ENCODE measurements at places on chromosomes 13 and 19.

- no peak for DNase-seq
These were observed 1.7 kb downstream of the B9D2 start for GRCh38 chr19:41362143-41362847.

DNA sequence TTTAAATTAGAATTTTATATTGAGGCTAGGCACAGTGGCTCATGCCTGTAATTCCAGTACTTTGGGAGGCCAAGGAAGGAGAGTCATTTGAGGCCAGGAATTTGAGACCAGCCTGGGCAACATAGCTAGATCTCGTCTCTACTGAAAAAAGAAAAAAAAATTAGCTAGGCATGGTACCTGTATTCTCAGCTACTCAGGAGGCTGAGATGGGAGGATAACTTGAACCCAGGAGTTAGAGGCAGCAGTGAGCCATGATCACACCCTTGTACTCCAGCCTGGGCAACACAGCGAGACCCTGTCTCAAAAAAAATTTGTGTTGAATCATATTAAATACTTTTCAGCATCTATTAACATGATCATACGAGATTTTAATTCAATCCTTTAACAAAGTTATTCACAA is 4.9 kb downstream of the PMIS2 start:
- DNase-seq = no peak

GRCh38 chr19:44308011-44308410 is 3.2 kb upstream of the ZNF235 start:
- no peak for DNase-seq

DNA sequence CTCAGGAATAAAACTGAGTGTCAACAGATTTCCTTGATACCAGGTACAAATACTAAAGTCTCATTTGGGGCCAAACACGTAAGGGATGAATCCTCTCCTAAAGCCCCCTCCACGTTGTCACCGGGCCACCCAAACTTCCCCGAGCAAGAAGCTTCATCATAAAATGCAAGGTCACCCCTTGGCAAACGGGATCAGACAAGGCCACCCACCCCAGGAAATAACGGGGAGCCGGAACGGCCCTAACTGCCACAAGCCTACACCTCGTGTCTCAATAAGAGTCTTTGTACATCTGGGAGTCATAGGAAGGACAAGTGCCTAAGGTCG is 717 bp downstream of the EEF2 start:
- DNase-seq = no peak

GRCh38 chr13:37385248-37385647 is 213.3 kb downstream of the POSTN start:
- no peak for DNase-seq

DNA sequence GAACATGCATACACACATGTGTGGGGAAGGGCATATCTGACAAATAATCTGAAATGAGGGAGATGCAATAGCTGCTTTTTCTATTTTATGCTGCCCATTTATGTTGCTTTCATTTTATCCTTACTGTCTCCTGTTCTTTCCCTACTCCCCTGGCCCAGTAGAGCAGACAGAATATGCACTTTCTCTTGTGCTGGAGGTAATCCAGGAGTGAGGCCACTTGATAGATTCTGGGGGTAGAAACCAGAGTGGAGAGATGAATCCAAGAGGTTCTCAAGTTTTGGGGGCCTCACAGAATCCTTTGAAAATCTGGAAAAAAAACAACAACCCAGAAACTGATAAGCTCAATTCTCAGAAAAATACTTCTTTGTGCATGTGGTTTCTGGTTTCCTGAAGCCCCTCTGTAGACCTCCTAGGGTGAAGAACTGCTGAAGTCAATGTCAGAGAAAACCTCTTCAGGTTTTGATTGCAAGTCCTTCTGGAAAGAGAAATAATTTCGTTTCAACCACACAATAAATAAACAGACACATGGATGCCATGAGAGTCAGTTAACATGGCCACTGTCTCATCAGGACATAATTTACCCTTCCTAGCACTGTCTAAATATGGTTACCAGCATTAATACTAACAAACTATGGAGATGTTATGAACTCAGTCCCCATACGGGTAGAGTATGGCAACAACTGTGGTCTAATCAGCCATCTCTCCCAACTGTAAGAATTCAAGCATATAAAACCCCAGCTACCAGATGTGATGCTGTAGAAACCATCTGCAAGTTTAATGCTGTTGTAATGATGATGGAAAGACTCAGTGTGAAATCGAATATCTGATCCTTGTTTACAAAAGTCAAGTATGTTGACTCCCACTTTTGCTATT is 355.6 kb downstream of the SLC7A1 start:
- no peak for DNase-seq

DNA sequence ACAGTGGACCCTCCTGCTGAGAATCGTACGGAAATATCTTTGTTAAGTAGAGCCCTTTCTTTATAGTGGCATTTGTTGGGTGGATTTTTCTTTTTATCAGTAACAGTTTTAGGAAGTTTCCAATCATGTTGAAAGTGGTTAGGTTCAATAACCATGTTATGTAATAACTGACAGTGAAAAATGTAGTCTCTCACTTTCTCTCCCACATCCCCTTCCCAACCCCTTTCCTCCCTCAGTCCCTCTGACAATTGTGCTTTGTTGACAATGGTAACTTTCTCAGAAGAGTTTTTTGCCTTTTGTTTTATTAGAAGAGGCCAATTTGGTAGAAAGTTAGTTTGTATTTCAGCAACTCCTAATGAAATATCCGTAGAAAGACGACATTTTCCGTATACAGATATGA is 77.8 kb upstream of the SLAIN1 start:
- no peak for DNase-seq

GRCh38 chr13:105365831-105366230 is 1169.6 kb downstream of the EFNB2 start:
- no peak for DNase-seq

DNA sequence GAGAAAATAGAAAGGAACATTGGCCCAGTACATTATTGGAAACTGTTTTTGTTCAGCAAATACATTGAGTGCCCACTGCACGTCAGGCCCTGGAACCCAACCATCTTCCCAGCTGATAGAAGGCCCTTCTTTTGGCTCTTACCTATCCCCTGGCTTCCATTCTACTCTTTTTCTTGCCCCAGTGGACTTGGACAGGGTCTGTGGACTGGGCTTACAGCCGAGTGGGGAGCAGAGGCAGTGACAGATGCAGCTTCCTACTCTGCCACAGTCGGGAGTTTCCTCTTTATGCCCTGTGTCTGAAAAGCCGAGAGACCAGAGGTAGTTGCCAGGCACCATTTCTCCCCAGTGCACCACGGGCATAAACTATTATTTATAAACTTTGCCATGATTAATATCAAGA is 70.4 kb downstream of the ARHGAP35 start:
- DNase-seq = no peak

- no peak for DNase-seq
These were observed 9.3 kb downstream of the PLEKHA4 start for GRCh38 chr19:48858984-48859710.

GRCh38 chr13:28001837-28002473 is 13.5 kb upstream of the URAD start:
- DNase-seq = no peak

- no peak for DNase-seq
These were observed 108.4 kb downstream of the DLEU7 start for GRCh38 chr13:50735071-50735470.

- DNase-seq = no peak
These were observed 232.0 kb downstream of the B3GLCT start for GRCh38 chr13:31431722-31432137.

GRCh38 chr19:58450856-58451357 is 515 bp upstream of the ZNF324B start:
- no peak for DNase-seq

- no peak for DNase-seq
These were observed 60.4 kb downstream of the WDFY2 start for GRCh38 chr13:51644654-51645053.

- no peak for DNase-seq
These were observed 530.9 kb upstream of the NBEA start for GRCh38 chr13:34411177-34411576.

GRCh38 chr19:3269916-3270671 is 45.6 kb downstream of the CELF5 start:
- no peak for DNase-seq

GRCh38 chr13:44854313-44855060 is 134.8 kb downstream of the NUFIP1 start:
- DNase-seq = no peak

DNA sequence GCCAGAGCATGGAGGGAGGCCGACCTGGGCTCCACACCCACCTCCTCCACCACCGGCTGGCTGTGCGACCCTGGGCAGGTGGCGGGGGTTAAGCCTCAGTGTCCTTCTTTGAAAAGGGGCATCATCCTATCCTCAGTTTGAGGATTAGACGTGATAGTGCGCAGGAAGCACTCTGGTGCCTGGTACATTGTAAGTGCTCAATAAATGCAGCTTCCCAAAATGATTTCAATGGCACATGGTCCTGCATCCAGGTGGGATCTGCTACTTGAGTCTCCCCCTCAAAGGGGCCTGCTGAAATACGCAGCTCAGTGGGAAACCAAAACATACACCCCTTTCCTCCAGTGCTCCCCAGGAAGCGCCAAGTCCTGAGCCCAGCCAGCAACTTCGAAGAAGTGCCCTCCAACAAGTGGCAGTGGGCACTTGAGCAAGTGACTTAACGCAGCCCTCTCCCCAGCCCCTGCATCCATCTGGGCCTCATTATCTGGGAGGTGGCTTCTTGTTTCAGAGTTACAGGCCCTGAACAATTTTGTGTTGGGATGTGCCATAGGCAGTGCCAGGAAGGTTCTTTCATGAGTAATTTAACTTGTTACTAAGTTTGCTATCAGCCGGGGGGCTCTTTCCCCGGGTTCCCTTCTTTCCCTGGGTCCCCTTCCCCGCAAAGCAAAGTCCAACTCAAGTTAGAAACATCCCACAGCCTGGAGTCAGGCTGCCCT is 17.9 kb downstream of the ACTN4 start:
- no peak for DNase-seq

DNA sequence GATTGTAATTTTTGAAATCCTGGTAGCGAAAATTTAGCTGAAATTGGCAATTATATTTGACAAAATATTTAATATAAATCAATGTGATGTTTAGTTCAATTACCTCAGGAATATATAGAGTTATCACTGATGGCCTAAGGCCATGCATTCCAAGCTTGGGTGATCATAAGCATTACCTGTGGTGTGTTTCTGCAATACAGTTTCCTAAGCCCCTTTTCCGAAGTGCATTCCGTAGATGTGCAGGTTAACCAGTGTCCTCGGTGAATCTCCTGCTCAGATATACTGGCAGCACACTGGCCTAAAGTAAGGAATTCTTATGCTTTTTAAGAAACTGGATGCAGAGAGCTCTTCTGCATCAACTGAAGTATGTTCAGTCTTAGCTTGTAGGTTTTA is 35.0 kb downstream of the ITGBL1 start:
- no peak for DNase-seq

GRCh38 chr19:29694669-29695627 is 20.1 kb downstream of the C19orf12 start:
- DNase-seq = peak; percentile 74

DNA sequence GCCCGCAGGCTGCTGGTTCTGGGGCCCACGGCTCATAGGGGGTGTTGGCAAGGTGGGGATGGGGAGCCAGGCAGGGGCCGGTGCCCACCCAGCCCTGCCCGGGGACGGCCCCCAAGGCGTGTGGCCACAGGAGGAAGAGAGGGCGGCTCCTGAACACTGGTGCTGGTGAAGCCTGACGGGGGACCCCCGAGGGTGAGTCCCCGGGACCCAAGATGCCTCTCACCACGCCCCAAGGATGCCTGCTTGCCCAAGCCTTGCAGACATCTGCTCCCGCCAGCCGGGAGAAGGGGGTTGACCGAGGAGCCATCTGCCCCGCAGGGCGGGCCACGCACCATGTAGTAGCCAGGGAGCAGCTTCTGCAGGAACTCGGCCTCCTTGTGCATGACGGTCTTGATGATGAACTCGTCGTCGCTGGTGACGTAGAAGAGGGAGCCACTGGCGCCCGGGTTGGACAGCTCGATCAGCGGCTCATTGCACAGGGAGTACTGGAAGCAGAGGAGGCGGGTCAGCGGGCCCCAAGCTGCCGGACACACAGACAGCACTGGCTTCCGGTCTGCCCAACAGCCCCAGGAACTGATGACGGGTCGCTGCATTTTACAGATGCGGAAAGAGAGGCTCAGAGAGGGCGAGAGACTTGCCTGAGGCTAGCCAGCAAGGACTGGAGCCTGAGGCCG is 29.6 kb upstream of the CACTIN start:
- DNase-seq = no peak

DNA sequence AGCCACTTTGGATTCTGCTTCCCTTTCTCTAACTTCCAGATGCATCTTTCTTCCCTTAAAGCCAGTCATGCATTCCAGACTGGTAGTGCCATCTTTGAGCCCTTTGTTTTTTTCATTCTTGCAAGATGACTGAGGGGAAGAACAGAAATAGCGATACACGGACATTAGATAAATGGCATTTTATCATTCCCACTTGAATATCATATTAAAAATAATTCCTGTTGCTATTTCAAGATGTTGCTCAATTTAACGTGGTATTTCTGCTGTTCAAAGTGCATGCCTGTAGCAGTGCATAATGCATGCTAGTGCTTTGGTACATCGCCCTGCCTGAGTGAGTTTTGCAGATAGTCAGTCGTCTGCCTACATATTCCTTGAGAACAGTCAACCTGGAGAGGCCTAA is 140.6 kb upstream of the FRY start:
- no peak for DNase-seq

GRCh38 chr13:93766719-93767118 is 540.1 kb downstream of the GPC6 start:
- no peak for DNase-seq

GRCh38 chr13:31769575-31769974 is 30.2 kb downstream of the RXFP2 start:
- no peak for DNase-seq

GRCh38 chr13:24263632-24264031 is 45.7 kb upstream of the C1QTNF9 start:
- no peak for DNase-seq

GRCh38 chr13:74533226-74533625 is 399.0 kb upstream of the KLF12 start:
- no peak for DNase-seq

DNA sequence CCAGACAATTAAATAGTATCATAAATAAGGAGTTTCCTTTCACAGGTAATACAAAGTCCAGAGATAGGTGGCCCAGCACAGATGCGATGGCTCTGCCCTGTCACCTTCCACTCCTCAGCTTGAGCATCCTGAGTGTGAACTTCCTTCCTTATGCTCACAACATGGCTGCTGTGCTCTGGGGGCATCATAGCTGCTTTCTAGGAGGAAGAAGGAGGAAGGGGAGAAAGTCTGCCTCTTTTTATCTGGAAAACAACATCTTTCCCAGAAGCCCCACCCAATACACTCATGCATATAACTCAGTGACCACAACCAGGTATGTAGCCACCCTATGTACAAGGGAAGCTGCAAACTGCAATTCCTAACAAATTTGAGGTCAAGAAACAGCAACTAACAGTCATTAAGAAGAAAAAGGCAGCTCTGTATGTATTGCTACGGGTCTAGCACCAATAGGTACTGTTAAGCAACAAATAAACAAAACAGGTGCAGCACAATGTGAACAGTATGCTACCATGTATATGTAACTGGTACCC is 201.2 kb upstream of the UBL3 start:
- no peak for DNase-seq

GRCh38 chr13:113035213-113035800 is 66.3 kb downstream of the MCF2L start:
- DNase-seq = no peak

- DNase-seq = no peak
These were observed 10.7 kb downstream of the EPSTI1 start for GRCh38 chr13:42981317-42981716.

Data from mesothelial cell of epicardium (in vitro differentiated cells).